Thymus (tissue), 14 donors: ENCODE measurements at places on chromosomes 2 and 18. TPM values are rescaled to one million over a fixed set of nuclear protein-coding genes. Genes with fewer than 3 reads are reported as not detected.
A peak's percentile ranks its signal among the peaks of the same experiment; 100 is the strongest.

DNA sequence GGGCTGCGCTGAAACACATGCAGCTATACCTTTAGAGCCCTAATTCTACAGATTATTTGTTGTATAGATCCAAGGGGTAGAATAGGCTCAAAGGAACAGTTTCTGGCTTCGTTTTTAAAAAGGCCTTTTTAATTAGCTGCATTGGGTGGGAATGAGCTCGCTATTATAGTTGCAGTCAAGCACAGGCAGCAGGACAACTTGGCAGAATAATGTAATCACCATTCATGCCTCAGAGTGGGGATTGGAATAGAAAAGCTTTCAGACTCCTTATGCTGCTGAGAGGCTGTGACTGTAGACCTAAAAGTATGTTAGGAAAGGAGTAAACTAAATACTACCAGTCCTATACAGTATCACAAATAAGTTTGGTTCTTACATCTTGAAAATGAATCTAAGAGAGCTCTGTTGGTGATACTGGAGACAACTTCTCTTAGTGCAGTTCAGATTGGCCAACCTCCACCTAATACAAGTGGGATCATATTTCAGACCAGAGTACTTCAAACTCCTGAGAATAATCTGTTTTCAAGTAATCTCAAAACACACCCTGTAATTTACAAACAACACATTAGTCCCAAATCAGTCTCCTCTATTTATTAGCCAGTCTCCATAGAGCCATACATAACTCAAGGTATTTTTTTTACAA is 121.4 kb downstream of the ANTXR1 start:
- H3K27ac ChIP-seq: no peak overlapping the region
- no peaks in the 10 kb centered on the region for H3K36me3 ChIP-seq
- DNase-seq: no peak

- no peak for DNase-seq
- no peak overlapping the region for H3K4me3 ChIP-seq
- no peaks in the 10 kb centered on the region for H3K36me3 ChIP-seq
- H3K27ac ChIP-seq: no peak overlapping the region
- no peaks in the 10 kb centered on the region for H3K27me3 ChIP-seq
- H3K4me1 ChIP-seq: peaks cover 12% of the 10 kb centered on the region
Measured at GRCh38 chr18:63109022-63109421, 210.5 kb downstream of the BCL2 start.

DNA sequence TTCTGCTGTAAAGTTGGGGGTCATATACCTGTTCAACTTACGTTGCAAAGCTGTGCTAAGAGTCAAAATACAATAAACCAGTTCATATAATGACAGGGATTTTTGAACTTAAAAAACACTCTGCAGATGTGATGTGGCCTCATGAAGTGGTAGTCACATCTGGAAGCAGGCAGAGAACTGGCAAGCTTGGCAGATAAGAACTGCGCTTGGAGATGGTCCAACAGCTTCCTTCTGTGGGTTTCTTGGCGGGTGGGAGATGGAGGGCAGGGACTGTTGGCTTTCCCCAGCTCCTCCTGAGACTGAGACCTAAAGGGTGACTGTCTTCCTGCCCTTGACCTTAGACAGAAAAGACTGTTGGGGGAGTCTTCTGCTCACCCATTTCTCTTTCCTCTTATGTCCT is 140.4 kb downstream of the CTIF start:
- no peaks in the 10 kb centered on the region for H3K36me3 ChIP-seq
- H3K27ac ChIP-seq: no peak overlapping the region
- H3K27me3 ChIP-seq: no peaks in the 10 kb centered on the region

Gene HOXD13
- not detected for total RNA-seq

Gene ARHGEF33
- total RNA-seq: 0.33 TPM

DNA sequence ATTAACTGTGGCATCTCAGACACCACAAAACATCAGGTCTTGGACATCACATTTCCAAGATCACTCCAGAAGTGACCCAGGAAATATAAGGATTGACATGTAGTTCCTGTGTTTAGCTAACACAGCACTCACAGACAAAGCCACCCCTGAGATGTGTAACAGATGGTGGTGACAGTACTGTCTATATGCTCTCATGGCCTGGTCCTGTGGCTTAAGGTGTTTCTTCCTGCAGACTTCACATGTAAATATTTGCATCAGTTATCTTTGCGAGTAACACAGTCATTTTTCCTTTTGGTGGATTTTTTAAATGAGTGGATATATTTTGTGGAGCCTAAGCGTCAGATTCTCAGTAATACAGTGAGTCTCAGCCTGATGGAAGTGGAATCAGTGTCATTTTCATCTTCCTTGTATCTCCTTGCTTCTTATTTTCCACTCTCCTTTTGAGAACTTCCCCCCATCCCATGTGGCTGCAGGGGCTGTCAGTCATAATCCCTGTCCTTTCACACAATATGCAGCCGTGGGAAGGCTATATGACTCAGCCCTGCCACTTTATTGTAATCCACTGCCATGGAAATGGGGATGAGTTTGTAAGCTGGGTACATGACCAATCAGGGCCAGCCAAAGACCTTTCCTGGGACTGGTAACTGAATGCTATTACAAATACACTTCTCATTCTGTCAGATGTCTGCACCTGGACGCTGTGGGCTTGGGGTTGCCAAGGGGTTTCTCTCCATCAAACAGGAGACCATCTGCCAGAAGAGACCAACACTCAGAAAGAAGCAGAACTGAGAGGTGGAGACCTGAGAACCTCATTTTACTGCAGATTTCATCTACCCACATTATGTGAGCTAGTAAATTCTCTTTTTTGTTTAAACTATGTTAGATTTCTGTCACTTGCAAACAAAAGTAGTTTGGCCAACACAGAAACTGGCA is 74.3 kb downstream of the ICOS start:
- no peak overlapping the region for H3K4me3 ChIP-seq
- no peaks in the 10 kb centered on the region for H3K36me3 ChIP-seq
- DNase-seq: no peak

Gene MTIF2
- 33.0 TPM for total RNA-seq

Gene ITSN2
- total RNA-seq: 30.5 TPM

GRCh38 chr2:85577386-85578242 is at the start of gene VAMP8:
VAMP8 (plus strand) TSS chr2:85577586; CDS start chr2:85577647, 61 bp downstream.
- peaks cover 38% of the 10 kb centered on the region for H3K4me1 ChIP-seq
- H3K27me3 ChIP-seq: no peaks in the 10 kb centered on the region
- peak within 1 kb of the TSS; percentile 62 for H3K4me3 ChIP-seq
- H3K27ac ChIP-seq: peak within 1 kb of the TSS; percentile 83
- peak; percentile 41 for DNase-seq

GRCh38 chr18:3481696-3482210 is 31.8 kb downstream of the TGIF1 start:
- H3K4me1 ChIP-seq: no peaks in the 10 kb centered on the region
- no peak overlapping the region for H3K27ac ChIP-seq
- no peak for DNase-seq
- H3K27me3 ChIP-seq: no peaks in the 10 kb centered on the region

Gene DCC
- total RNA-seq: 7.6 TPM

DNA sequence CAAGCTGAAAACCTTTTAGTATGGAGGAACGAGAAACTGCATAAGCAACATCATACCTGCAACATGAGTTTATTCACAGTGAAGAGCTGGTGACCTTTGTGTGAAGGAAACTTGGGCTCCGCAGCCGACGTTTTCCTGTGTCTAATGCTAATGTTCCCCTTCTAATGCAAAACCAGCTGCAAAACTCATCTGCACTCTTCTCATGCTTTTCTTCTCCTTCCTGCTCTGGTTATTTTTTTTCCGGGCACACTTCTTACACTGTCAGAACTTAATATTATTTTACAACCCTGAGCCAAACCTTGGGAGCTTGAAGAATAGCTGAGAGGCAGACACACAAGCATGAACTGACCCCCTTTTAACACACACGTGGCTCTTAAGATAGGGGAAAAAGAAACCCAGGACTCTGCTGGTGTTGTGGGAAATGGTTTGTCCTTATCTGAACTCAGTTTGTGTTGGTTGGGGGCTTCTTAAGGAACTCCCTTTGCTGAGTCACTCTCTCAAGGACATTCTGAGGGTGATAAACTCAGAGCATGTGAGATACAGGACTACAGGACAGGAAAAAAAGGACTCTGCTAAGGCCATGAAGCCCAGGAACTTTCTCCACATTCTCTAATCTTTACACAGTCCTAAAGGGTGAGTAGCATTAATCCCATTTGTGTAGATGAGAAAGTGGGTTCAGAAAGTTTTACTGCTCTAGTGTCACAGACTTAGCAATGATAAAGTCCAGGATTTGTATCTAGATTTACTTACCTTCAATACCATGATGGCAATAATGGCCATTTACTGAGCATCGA is 439.3 kb upstream of the TRIB2 start:
- H3K4me3 ChIP-seq: no peak overlapping the region
- no peaks in the 10 kb centered on the region for H3K36me3 ChIP-seq
- H3K27ac ChIP-seq: no peak overlapping the region
- no peaks in the 10 kb centered on the region for H3K27me3 ChIP-seq

- no peak overlapping the region for H3K4me3 ChIP-seq
- H3K4me1 ChIP-seq: no peaks in the 10 kb centered on the region
- no peaks in the 10 kb centered on the region for H3K36me3 ChIP-seq
- no peak overlapping the region for H3K27ac ChIP-seq
Measured at GRCh38 chr2:190105554-190105953, 43.0 kb upstream of the MSTN start.

Gene ITGB6
- 0.33 TPM for total RNA-seq

Gene UGT1A8
- total RNA-seq: 0.24 TPM

Gene RAB17
- total RNA-seq: 0.33 TPM

DNA sequence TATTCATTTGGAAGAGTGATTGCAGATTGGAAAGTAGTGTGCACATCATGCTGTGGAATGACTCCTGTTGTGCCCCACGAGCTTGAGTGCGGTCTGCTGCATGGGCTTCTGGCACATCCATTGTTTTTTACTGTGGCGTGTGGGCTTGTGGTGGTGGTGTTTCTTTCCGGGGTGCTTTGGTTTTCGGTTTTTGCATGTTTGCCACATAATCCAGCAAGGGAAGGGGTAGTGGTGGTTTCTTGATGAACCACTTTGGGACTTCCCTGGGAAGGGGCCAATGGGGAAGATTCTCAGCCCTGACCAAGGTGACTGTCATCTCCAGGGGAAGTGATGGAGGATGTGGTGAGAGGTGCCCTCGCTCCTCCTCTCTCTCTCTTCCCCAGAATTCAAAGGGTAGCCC is 57.0 kb downstream of the COA5 start:
- no peak overlapping the region for H3K27ac ChIP-seq
- peaks cover 73% of the 10 kb centered on the region for H3K4me1 ChIP-seq
- no peaks in the 10 kb centered on the region for H3K27me3 ChIP-seq
- DNase-seq: no peak

DNA sequence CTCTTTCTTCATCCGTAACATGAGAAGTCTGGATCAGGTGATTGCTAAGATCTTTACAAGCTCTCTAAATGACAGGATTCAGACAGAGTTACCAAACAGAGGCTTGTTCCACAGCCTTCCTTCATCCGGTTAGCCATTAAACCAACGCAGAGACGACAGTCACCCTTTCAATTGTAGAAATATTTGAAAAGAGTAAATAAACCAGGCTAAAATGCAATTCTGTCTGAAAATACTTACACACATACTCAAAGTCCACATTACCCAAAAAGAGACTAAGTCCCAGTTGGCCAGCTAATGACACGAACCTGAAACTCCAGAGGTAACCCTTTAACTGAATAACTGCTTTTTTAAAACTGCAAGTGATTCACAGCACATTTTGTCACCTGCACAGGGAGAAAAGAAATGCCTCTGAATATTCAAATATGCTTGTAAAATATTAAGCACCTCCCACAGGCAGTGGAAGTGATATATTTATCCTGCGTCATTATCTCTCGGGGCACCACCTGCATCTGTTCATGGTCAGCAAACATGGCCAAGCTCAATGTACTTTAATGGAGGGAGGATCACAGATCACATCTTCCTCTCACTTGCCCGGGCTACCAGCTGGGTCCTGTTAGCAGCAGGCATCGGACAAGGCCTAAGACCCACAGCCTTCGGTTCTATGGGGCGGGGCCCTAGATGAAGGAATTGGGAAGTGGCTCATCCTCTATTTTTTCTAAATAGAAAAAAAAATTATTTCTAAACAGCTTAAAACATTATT is 38.8 kb upstream of the DNER start:
- no peak overlapping the region for H3K4me3 ChIP-seq
- H3K36me3 ChIP-seq: no peaks in the 10 kb centered on the region
- no peak overlapping the region for H3K27ac ChIP-seq
- H3K27me3 ChIP-seq: no peaks in the 10 kb centered on the region
- no peak for DNase-seq

GRCh38 chr2:10546975-10547391 is 98.9 kb upstream of the ODC1 start:
- H3K4me3 ChIP-seq: no peak overlapping the region
- peaks cover 15% of the 10 kb centered on the region for H3K4me1 ChIP-seq
- no peak overlapping the region for H3K27ac ChIP-seq
- H3K27me3 ChIP-seq: peaks cover 25% of the 10 kb centered on the region
- H3K36me3 ChIP-seq: no peaks in the 10 kb centered on the region

DNA sequence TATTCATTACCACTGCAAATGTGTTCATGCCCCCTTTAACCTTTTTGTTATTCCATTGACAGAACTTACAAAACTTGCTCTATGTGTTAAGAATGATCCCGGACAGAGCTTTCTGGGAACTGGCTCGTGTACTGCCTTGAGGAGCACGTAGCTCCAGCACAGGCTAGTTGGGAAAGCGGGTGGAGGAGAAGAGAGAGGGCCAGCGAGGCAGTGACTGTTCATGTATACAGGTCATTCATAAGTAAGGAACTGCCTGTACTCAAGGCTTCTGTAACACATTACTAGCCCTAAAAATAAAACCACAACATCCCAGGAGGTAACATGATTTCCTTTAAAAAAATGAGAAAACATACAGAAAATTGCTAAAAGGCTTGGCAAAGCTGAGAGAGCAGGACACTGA is 109.0 kb downstream of the STK39 start:
- H3K4me3 ChIP-seq: no peak overlapping the region
- peaks cover 19% of the 10 kb centered on the region for H3K36me3 ChIP-seq
- no peak for DNase-seq
- H3K27ac ChIP-seq: no peak overlapping the region

DNA sequence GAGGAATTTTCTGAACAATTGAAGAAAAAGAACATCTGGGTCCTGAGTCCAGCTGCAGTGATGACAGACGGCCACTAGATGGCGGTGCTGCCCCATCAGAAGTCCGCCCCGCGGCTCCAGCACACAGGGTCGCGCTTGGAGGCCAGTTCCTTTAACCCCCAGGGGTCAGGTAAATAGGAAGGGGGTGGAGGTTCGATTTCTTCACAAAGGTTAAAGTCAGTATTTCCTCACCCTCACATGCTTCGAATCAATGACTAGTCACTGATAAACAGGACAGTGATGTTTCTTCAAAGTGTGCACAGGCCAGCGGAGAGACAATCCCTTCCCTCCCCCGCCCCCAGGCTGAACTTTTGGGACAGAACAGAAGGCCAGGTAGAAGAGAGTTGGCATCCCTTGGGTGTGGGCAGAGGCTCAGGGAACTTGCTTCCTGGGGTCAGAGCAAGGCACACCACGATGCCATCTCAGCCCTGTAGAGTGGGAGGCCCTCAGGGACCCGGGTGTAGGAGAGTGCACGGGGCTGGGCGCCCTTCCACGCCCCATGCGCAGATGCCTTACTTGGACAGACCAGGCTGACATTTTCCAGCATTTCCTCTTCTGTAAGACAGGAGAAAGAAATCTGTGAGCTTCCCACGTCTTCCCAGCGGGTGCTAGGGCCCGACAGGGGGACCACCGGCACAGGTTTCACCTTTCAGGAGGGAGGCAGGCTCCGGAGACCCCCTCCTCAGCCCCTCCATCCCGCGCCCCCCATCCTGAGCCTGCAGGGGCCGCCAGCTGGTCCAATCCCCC is 722 bp downstream of the APOB start:
- DNase-seq: peak; percentile 12
- no peak overlapping the region for H3K4me3 ChIP-seq
- H3K4me1 ChIP-seq: no peaks in the 10 kb centered on the region
